ENCODE measurements at places on chromosomes 2 and 18.

DNA sequence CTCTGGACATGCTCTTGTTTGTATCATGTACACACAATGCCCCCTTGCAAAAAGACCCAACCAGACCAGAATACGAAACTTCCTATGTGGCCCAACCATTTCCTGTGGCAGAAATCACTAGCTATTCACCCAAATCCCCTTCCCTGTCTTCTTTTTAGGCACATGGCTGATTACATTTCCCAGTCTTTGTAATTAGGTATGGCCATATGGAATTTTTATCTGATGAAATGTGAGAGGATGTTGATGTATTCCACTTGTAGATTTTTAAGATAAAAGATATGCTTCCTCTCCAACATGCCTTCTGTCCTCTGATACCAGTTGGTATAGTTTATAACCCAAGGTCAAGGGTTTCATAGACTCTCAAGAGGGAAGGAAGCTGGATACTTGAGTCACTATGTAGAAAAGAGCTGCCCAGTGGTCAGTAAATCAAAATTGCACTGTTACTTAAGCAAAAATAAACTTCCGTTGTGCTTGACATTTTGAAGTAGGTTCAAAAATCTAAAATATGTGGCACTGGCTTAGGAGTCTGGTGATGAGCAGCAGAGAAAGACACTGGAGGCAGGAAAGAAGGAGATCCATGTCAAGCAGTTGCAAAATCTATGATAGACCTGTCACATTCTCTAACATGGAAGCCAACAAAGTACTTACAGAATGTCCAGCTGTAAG is 297.4 kb downstream of the SMAD2 start:
- no peak for DNase-seq

DNA sequence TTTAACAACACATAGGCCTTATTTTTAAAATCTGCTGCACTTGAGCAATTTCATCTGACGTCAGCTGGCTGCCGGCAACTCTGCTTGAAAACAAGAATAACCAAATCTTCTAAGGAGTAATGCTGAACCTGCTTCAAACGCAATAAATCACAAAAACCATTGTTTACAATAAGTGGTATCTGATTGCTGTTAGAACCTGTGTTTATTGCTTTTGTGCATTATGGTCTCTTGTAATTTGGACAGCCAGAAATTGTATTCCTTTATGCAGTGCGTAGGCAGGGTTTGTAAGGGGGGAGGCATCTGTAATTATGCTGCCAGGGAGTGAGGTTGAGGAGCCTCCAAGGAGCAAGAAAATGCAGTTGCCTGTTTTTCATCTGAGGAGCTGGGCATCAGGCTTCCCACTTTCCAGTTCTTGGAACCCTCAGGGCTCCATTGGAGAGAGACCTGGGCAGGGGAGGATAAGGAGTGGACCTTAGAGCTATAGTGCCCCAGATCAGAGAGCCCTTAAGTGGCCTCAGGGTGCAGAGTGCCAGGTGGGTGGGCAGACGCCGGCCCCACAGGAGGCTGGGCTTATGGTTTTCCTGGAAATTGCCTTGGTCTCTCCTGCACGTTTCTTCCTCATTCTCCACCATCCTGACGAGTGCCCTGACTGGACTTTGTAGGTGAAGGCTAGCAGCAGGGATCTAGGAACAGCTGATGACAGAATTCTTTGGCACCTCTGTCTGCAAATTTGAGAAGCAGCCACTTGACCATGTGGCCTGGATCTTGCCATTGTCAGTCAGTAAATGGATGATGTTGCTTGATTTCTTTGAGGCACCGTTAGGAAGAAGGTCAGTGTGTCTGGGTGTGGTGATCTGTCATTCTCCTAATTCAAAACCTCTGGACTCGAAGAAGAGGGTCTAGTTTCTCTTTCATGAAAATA is 129.2 kb downstream of the KLHL29 start:
- DNase-seq = no peak

DNA sequence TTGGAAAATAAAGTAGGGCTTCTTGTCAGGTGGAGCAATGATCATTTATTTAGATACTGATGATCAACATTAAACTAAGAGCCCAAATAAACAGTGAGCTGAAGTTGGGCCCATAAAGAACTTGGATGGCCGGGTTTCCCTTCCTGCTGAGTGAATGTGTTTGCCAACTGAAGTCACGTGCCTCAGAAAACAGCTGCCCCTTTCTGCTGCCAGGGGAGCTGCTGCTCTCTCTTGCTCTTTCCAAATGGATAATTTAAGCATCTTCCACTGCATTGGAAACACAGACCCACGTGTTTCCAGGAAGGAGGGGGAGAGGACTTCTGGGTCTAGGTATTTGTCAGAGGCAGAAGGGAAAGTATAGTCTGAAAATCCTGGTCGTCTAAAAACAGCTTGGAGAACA is 22.9 kb upstream of the NCKAP5 start:
- peak; percentile 18 for DNase-seq

- DNase-seq = no peak
Measured at GRCh38 chr2:127115471-127116199, 8.7 kb upstream of the BIN1 start.

GRCh38 chr2:154740361-154740760 is 41.9 kb downstream of the KCNJ3 start:
- DNase-seq = no peak

- DNase-seq = peak; percentile 36
Measured at GRCh38 chr2:8851811-8852560, 14.6 kb upstream of the KIDINS220 start.

DNA sequence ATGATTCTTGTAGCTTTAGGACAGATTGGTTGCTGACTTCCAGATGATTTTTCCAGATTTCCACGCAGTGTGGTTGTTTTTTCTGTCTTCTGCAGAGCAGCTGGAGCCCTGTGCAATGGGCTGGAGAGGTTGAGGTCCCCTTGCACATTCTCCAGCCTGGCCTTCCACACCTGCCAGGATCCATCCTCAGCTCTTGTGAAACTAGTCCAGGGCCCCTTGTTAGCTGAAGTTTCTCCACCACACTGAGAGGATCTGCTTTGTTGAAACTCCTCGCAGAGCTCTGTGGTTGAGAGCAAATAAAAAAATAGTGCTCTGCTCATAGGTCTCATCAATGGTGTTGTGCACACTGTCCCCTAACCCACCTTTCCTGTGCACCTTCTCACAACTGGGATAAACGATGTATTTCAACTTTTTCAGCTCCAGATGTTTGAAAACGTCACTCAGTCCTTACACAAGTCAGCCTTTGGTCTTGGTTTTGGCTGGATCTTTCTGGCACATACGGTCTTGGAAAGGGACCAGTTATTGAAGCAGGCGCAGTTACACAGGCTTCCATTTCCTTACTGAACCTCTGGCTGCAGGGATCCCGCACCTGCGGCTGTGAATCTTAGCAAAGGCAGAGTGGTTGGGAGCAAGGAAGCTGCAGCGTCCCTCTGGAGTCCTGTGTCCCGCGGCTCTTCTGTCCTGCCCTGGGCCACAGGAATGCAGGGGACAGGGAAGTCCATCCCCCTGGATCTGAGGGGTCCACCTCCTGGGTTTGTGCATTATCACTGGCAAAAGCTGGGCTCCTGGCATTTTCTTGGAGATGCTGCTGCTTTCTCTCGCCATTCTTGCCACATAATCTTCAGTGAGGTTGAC is 272.0 kb upstream of the DSEL start:
- DNase-seq = no peak

DNA sequence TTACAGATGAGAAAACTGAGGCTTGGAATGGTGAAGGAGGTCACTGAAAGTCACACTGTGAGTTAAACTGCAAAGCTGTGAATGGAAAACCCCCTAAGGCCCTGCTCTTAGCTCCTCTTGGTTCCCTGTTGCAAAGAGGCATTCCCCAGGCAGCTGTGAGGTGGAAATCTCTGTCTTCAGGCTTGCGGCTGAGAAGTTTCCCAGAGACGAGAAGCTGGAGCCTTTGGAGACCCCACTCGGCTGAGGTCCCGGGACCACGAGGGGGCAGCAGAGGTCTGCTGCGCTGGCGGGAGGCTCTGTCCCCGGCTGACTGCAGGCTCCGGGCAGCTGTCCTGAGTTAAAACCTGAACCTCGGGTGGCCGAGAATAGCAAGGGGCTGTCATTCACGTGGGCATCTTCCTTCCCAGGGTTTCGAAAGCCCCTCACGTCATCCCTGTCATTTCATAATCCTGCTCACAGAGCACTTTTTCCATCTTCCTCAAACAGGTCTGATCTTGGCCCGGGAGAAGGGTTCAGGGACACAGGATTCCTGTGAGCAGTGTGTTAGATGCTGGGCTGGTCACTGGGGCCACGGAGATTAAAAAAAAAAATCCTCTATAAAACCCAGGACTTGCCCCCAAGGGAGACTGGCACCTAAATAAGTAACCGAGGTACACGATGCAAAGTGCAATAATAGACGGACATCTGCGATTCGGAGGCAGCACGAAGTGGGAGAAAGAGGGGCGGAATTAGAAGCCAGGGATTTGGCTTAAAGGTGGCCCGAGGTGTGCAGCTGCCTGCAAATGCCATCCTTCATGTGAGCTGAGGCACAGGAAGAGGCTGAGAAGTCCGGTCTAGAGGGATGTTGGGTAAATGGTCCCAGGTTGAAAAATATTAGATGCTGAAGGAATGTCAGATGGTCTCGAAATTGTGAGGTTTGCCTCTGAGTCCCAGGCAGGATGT is 24.6 kb upstream of the ATOH8 start:
- peak; percentile 90 for DNase-seq

- no peak for DNase-seq
Measured at GRCh38 chr2:234961784-234962183, 10.0 kb downstream of the SH3BP4 start.

DNA sequence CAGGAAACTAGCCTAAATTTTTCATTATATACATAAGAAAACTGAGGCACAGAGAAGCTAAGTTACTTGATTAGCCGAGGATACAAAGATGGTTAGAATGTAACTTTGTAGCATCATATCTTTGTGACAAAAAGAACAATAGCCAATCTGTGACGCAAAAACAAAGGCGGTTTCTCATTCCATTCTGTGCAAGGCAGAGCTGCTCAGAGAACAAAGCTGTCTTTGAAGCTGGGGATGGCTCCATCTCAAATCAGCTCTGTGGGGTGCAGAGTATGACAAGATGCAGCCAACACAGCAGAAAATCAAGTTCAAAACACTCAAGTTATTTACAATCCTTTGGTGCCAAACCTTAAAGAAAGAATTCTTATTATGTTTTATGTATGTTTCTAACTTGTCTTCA is 81.9 kb upstream of the VWC2L start:
- no peak for DNase-seq

DNA sequence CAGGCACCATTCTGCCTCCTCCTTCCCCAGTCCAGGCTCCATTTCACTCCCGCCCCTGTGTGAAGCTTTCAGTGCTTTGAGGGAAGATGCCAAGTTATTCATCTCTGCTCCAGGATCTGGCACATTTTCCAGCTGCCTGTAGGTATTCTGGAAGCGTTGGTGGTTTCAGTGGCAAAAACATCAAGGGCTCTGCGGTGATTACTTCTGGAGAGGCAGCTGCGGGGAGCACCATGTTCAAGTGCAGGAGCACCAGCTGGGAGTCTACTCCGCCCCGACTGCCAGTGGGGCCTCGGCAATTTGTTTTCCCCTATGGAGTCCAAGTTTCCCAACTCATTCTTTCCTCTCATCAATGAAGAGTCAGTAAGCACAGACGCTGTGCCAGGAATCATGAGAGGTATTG is 211.7 kb downstream of the CLIP4 start:
- no peak for DNase-seq

- DNase-seq = no peak
Measured at GRCh38 chr18:8735274-8735673, 29.9 kb downstream of the MTCL1 start.

DNA sequence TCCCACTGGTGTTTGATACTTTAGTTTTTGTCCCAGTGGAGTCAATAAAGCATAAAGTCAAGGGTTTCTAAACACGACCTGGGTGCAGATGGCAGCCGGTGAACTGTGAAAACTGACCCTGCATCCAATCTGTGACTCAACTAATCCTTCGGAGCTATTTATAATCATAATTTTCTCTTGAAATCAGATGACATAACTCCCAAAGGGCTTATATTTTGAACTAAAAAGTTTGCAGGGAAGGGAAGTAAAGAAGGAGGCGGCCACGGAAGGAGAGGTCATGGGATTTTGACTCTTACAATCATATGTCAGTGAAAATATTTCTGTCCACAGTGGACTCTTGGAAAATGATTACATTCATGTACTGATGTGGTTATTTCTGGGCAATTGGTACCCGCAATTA is 178.5 kb downstream of the PDE1A start:
- DNase-seq = peak; percentile 43

DNA sequence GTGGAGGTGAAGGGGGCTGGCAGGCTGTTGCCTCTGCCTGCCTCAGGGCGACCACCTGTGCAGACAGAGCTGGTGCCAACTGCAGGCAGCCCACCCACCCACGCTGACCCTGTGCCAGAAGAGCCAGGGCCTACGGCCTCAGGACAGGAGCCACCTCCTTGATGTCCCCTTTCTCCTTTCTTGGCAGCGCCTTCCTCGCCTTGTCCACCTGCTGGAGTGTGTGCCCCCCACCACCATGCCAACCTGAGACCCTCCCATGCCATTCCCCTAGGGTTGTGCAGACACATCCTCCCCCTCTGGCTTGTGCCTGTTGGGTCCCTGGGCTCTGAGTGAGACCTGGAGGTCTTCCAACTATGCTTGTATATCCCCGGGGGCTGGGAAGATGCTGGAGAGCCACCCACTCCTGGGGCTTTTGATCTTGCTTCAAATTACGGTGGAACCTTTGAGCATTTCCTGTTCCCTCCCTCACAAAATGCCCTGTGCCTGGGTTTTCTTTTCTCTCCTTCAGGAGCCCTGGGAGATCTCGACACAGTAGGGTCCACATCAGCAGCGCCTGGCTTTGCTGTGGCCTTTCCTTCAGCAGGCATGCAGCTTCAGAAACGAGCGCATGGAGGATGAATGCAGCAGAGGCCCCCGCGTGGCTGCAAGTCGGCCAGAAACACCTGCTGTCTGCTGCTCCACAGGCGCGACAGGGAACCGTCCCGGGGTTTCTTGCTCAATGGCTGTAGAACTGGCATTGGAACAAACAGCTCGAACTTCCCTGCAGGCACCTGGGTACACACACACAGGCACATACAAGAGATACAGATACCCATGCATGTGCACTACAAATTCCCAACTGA is 65.9 kb upstream of the SH3RF3 start:
- DNase-seq = no peak

- DNase-seq = no peak
Measured at GRCh38 chr2:63012541-63012940, 38.1 kb upstream of the OTX1 start.

DNA sequence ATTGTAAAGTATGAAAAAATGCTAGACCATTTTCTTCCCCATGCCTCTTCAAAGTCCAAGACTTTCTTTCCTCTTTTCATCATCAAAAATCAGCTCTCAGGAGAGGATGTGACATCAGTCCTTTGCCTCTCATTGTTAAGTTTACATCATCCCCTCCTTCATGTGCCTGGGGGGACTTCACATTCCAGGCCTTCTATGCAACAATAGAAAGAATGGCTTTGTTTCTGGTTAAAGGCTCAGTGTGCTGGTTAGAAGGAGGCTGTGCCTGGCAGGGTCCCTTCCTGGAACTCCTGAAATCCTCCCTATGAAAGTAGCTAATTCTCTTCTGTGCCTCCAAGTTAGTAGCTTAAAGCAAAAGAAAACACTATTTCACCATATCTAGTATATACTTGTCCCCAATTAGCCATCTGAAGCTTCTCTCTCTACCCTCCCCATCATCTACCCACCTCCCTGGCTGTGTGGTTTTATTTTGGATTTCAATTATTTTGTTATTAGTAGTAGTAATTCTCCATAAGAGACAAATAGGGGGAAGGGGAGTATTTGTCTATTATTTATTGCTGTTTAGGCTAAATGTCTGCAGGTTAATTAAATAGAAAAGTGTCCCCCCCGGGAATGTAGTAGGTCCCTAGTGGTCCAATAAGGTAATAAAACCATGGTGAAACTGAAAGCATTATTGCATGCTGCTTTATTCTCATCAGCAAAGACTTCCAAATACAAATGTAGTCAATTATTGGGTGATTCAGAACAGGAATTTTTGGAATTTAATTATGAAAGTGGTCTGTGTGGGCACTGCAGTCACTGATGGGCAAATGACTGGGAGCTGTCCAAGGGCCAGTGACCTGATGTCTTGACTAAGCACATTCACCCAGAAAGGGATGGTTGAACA is 69.0 kb downstream of the CPO start:
- DNase-seq = peak; percentile 39
